Activated B cell treated with CpG ODN at 0.5 μM for 24 hours (primary cell): ENCODE measurements at places on chromosomes 7 and 10. TPM values are rescaled to one million over a fixed set of nuclear protein-coding genes. Genes with fewer than 3 reads are reported as not detected.

- DNase-seq, result no peak
These were observed 3.0 kb upstream of the EPHB6 start for GRCh38 chr7:142851919-142852318.

DNA sequence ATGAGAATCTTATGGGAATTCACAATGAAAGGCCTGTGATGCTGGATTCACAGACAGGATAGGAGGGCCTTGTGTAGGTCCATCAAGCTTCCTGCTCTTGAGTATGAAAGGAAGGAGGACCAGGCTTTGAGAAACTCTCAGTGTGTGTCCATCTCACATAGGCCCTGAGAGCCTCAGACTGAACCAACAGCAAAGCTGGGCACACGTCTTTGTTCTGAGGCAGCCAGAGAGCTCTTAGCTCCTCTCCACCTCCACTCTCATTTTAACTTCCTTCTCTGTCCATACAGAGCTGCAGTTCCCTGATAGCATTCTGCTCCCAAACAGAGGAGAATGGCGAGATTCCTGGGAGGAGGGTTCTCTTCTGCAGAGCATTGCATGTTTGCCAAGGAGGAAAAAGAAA, 515.6 kb downstream of the CALN1 start:
- no peak for DNase-seq

- DNase-seq, result no peak
These were observed 65.3 kb downstream of the CHCHD3 start for GRCh38 chr7:133016604-133017003.

The ADAM8 gene
- 137 and 152 TPM in 2 replicates for total RNA-seq

GRCh38 chr7:35498416-35498815, 196.5 kb downstream of the HERPUD2 start:
- DNase-seq, result no peak

- DNase-seq, result no peak
These were observed 450.7 kb downstream of the KCNMA1 start for GRCh38 chr10:77186936-77187335.

DNA sequence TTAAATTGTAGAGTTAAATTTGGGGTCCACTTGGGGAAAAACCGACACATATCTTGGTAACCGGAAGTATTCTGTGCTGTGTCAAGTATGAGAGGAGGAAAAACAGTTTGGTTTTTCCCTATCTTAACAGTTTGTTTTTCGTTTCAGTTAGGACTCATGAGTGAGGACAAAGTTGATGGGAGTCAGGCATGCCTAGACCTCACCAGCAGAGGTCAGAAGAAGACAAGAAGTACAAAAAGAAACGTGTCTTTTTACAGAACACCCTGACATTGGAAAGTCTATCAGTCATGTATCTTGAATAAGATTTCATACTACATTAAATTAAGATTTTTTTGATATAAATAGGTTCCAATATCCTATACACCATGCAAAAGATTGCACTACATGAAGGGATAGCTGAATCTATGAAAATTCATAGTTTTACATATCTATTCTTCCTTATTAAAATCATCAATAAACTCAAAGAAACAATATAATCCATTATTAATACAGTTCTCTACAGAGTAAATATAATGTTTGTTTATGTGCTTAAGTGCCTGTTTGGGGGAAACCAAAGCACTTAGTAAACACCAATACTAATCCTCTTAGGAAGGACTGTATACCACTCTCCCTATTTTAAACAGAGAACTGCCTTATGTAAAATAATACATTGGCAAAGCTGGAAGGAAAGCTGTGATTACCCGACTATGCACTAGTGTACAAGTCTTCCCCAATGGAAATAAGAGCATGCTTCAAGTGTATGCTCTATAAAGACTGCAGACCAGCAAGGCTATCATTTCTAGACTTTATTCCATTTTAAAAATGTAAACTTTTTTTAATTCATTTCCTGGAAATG, 95.6 kb downstream of the USP6NL start:
- DNase-seq, result no peak

The ANKIB1 gene
- total RNA-seq, result 42.5 and 50.6 TPM in 2 replicates
